AG20443 (cell line): ENCODE measurements at places on chromosomes 12 and 14.

DNA sequence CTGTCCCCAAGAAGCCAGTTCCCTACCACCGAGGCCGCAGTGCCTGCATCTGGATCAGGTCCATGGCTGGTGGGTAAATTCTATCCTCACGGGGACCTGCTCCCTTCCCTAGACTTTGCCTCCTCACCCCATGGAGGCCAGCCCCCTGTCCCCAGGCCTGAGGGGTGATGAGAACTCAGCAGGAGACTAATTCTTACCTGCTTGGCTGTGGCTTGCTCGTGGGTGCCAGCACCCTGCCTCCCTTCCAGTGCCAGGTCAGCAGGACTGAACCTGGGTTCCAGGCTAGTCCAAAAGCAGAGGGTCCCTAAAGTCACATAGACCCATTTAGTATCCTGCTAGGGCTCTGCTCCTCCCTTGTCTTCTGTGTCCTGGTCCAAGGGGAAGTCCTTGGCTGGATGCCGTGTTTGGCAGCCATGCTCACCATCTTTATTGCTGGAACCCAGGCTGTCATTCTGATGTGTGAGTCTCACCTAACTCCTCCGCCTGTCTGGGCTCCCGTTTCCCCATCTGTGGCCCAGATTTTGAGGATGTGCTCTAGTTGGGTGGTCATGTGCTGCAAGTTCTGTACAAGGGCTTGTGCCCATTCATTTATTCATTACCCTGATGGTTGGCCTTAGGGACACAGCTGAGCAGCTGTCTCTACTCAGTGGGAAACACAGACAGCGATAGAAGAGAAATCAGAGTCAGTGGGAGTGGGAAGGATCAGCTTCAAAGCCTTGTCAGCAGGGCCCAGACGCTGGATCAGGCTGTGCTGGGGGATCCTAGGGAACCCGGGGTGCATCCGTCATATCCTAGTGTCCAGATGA is 949 bp downstream of the PLBD2 start:
- DNase-seq: peak; percentile 57

GRCh38 chr14:105702275-105702817 is 176.0 kb downstream of the TMEM121 start:
- no peak for DNase-seq

DNA sequence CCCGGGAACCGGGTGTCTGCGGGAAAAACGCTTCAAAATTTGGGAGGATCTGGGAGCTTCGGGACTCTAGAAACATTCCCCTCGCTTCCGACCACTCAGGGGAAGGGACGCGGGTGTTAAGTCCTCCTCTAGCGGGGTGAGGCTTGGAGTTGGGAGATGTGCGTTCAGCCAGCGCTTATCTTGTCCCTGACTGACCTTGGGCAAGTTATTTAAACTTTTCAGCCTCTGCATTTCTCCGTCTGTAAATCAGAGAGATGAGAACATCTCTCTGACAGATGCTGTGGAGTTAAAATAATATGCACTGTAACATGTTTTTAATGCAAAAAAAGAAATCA is 76.9 kb upstream of the ANO4 start:
- no peak for DNase-seq

DNA sequence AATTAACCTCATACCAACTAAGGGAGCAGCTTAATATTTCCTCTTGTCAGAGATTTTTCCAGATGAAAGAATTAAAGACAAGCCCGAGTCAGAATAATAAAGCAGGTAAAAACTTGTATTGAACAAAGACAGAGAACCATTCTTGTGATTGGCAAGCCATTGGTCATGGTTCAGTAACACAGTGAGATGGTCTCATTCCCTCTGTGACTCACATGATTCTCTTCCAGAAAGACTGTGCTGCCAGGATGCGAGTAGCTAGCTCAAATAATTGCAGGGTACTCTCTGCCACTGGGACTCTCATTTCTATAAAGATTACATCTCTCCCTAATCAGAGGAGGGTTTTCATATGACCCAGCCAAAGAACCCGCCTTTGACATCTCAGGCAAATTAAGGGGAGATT is 179.4 kb downstream of the PHLDA1 start:
- peak; percentile 33 for DNase-seq

- DNase-seq: no peak
These were observed 50.4 kb upstream of the PLEKHG3 start for GRCh38 chr14:64653900-64654245.

- DNase-seq: no peak
These were observed 87.7 kb downstream of the TMEM30B start for GRCh38 chr14:61193476-61193875.

DNA sequence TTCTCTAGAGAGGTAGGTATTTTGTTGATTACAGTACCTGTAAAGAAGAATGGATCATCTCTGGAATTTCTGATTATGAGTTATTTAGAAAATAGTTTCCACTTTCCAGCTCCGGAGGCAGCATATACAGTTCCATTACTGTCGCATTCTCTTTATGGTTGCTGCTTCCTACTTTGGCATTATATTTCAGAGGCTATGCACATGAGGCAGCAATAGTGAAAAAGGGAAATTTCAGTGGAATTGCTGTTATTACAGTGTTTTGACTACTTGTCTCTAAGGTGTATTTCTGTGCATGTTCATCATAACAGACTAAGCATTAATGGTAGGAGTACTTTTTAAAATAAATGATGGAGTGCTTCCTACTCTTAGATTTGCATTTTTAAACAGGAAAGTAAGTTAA is 10.2 kb downstream of the GNG2 start:
- no peak for DNase-seq

- DNase-seq: no peak
These were observed 98.3 kb downstream of the LRRC74A start for GRCh38 chr14:76924371-76925096.

DNA sequence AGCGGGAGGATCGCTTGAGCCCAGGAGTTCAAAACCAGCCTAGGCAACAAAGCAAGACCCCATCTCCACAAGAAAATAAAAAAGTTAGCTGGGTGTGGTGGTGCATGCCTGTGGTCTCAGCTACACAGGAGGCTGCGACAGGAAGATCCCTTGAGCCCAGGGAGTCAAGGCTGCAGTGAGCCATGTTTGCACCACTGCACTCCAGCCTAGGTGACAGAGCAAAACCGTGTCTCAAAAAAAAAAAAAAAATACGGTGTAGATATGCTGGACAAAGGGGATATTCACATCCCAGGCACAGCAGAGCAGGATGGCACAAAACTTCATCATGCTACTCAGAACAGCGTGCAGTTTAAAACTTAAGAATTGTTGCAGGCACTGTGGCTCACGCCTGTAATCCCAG is 24.8 kb upstream of the STRN3 start:
- DNase-seq: no peak

DNA sequence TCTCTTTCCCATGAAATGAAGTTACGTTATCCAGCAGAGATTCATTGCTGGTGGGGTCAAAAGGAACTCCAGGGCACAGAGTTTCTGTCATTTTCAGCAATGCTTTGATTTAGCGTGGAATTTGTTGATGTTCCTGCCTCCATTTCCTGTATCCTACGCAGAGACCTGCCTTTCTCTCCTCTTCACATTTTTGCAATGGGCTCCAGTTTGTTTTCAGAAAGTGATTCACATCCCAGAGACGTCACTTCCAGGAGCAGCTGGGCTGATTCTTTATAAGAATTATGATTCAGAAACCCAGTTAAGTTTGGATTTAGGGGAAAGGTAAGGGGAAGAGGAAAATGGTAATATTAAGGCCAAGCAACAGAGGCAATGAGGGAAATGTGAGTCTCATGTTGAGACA is 11.6 kb downstream of the RNASE10 start:
- DNase-seq: peak; percentile 29

DNA sequence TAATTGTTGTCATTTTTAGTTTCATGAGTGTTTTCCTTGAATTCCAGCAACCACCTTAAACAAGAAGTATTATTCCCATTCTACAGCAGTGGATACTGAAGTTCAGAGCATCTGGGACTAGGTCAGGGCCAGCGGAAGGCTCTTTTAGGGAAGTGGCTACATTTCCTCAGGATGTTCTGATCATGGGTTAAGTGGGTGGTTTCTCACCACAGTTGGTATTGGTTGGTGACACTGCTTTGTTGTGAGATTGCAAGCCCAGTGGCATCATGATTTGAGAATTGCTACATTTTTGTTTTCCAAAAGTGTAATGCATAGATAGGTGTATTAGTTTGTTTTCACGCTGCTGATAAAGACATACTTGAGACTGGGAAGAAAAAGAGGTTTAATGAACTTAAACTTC is 47.1 kb downstream of the SYNE2 start:
- no peak for DNase-seq

DNA sequence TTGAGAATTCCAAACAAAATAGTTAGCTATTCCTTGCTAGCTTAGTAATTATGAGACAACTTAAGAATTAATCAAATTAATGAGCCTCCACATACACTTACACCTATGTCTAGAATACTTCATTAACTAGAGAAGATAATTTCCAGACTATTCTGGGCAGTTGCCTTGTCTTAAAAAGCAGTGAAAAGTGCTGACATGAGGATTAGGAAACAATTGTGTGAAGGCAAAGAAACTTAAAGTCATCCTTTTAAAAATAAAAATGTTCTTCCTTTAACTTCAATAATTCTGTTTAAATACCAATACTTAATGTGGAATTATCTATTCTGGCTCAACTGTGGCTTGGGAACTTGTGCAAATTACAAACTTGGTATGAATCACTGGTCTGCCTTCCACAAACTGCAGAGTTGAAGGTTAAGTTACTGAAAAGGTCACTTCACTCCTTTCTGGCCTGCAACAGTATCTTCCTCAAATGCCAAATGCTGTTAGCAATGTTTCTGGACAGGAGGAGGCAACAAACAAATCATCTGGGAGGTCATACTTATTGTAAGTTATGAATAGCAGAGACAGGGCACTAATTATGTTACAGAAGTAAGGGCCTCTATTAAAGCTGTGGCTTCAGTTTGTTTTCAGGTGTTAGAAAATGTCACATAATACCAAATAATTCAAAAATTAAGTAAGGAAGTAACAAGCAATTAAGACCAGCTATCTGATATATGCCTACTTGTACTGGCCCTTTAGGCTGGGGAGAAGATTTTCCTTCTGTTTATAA is 19.2 kb downstream of the PPTC7 start:
- peak; percentile 23 for DNase-seq

DNA sequence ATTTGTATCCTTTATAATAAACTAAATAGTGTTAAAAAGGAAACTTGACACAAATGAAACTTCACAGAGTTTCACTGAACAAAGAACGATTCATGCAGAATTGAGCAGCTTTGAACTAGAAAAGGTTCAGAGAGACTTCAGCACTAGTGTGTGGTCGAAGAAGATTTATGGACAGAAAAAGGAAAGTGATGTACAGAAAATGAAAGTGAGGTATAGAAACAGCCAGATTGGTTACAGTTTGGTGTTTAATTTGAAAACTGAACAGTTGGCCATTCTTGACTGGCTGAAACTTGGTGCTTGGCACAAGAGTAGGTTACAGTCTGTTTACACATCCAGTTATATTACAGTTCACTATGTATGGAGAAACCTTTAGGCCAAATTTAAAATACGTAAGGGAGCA is 207.1 kb downstream of the GALC start:
- no peak for DNase-seq

- DNase-seq: no peak
These were observed 108.8 kb upstream of the TSPAN8 start for GRCh38 chr12:71266606-71267005.

DNA sequence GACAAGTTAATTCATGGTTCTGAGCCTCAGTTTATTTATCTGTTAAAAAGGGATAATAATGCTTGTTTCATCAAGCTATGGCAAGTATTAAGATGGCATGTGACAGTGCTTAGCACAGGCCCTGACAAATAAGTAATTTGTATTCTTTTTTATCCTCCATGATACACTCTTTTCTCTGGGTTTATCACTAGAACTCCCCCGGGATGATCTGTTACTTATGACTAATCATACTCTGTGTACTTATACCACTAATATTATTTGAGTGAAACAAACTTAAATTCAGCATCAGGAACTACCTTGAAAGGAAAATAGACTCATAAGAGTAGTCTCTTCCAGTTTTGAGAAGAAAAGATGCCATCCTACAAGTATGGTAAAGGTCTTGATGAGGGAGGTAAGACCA is 283.8 kb downstream of the PAWR start:
- DNase-seq: no peak

DNA sequence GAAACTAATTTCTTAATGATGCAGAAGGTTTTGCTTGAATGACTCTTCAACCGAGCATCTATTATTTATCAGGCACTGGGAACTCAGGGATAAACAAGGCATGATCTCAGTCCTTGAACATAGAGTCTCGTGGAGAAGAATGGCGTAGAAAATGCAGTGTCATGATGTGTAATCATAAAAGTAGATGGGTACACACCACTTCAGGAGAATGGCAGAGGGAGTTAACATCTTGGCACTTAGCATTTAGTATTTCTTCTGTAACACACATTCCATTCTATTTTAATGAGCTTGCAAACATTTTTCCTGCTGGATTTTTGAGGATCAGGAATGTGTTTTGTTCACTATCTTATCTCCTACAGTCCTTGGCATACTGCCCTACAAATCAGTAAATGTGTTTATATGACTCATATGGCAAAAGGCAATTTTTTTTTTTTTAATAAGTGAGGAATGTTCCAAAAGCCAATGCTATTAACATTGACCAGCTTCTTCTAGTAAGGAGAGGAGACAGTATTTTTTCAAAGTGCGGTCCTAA is 3.8 kb downstream of the TXNRD1 start:
- DNase-seq: peak; percentile 83

DNA sequence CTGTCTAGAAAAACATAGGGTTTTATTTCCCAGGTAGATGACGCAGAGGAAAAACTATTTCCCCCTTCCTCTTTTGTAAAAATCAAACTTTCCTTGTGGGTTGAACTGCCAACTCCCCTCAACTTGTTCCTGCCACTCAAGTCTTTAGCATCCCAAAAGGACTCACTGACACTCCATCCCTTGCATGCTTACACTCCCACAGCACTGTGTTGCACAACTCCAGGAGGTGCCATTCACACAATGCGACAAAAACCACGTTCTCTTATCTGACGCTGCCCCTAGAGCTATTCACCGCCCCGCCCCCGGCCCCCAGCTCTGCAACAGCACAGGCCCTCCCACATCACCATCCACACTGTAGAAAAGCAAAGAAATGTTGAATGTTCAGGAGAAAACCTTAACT is 16.9 kb upstream of the STON2 start:
- no peak for DNase-seq

DNA sequence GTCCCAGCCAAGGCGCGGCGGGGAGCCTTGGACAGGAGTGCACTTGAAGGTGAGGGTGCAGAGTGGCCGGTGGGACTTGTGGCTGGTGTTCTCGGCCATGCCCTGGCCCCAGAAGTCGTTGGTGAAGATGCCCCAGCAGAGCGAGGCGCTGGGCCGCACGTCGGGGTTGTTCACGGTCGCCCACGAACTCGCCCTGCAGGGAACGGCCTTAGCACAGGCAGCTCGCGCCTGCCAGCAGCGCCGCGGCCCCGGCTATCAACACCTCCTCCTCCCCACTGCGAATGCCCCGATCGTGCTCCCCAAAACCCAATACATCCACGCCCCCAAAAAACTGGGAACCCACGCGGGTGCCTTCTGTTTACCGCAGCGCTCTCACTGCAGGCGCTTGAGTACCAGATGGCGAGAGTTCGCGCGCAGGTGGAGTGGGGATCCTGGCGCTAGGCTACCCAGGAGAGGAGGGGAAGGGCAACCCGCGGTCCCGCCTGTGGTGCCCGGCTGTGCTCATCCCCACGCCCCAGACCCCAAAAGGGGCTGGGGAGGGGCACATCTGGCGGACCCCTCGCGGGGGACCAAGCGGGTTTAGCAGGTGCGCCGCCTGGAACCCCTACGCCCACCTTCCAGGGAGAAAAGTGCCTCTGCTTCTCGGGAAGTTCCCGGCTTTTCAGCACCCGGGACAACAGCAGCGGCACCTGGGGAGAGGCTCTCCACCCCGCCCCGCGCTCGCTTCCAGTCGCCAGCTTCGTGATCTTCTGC is 386.3 kb upstream of the TMTC1 start:
- DNase-seq: no peak
